ENCODE measurements at places on chromosomes 3 and 15. TPM values are rescaled to one million over a fixed set of nuclear protein-coding genes. Genes with fewer than 3 reads are reported as not detected.

RBP2 gene
- not detected for total RNA-seq

NR2E3 gene
- total RNA-seq, result not detected

PLA2G4E gene
- not detected for total RNA-seq

CNBP gene
- total RNA-seq, result 471 TPM

HDC gene
- total RNA-seq, result not detected

LTK gene
- total RNA-seq, result 0.51 TPM

ROPN1 gene
- total RNA-seq, result not detected

SKIL gene
- total RNA-seq, result 32.4 TPM

GPR15 gene
- total RNA-seq, result not detected

GREM1 gene
- total RNA-seq, result 0.57 TPM

CAND2 gene
- total RNA-seq, result 2.2 TPM

CDHR4 gene
- total RNA-seq, result not detected

INTS14 gene
- 29.7 TPM for total RNA-seq

MYO1E gene
- 188 TPM for total RNA-seq

OR5K2 gene
- not detected for total RNA-seq

MESP2 gene
- total RNA-seq, result 0.34 TPM

WDR93 gene
- 0.85 TPM for total RNA-seq

SLC12A1 gene
- not detected for total RNA-seq

GUCA1C gene
- total RNA-seq, result not detected

NTRK3 gene
- 6.6 TPM for total RNA-seq

GOLGA6L1 gene
- not detected for total RNA-seq

CGNL1 gene
- 3.3 TPM for total RNA-seq

STRA6 gene
- total RNA-seq, result not detected

ARL6IP5 gene
- total RNA-seq, result 329 TPM

SLC6A1 gene
- total RNA-seq, result not detected

GPR149 gene
- total RNA-seq, result not detected

PAQR5 gene
- total RNA-seq, result 23.5 TPM

POLQ gene
- total RNA-seq, result 0.19 TPM

WDR82 gene
- total RNA-seq, result 52.4 TPM

THPO gene
- 0.44 TPM for total RNA-seq

IL5RA gene
- 0.98 TPM for total RNA-seq

ECT2 gene
- 14.7 TPM for total RNA-seq

LDHAL6B gene
- not detected for total RNA-seq
